ENCODE measurements at places on chromosomes 7 and 10.

DNA sequence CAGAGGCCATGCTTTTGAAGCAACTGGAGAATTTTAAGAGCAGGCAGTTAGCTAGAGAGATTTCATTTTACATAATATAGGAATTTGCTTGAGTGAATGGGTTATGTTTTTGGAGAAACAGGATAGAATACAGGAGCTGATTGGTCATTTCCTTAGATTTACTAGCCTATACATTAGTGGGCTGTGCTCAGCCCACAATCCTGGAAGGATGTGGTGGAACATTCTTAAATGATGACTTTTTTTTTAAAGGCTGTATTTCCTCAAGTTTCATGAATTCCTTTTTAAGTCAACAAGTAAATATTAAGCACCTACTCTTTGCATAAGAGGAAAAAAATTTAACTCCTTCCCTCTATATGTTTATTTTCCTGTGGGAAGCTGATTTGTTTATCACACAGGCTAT lies 314.4 kb upstream of the BMPER start:
- DNase-seq: no peak

GRCh38 chr7:25565949-25566348 lies 337.7 kb upstream of the NPVF start:
- no peak for DNase-seq

DNA sequence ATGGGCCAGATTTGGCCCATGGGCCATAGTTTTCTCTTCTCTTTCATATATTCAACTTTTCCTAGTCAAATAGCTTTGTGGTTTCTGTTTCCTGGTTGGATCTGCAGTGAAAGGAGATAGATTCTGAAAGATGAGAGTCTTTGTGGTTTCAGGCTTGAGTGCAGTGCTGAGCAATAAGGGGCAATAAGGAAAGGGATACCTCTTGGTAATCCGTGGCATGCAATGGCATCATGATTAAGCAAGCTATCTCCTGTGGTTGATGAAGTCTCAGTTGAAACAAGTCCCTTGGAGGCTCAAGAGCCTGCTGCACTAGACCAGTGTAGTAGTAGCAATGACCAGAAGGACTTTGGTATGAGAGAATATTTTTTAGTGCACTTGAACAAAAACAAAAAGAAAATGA lies 187.7 kb upstream of the CNTNAP2 start:
- no peak for DNase-seq

- DNase-seq: no peak
Measured at GRCh38 chr10:42836771-42837468, 54.3 kb downstream of the BMS1 start.

GRCh38 chr7:111470998-111471397 lies 91.3 kb downstream of the IMMP2L start:
- DNase-seq: no peak

DNA sequence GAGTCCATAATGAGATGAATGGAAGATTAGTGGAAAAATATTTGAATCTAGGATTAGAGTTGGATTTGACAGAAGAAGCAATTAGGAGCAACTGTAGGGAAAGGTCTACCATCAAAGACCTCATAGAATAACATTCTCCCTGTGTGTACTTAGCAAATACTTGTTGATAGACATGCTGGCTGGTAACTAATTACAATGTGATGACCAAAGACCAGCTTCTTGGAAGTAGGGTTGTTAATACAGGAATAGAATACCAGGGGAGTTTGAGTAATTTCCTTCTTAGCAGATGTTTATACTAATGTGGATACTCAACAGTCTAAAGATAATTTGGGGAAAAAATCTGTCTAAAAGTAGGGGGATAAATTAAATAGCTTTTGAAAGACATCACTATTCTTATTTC lies 357.5 kb upstream of the BMPER start:
- no peak for DNase-seq

GRCh38 chr7:1933066-1933750 lies 263.1 kb downstream of the ELFN1 start:
- no peak for DNase-seq

DNA sequence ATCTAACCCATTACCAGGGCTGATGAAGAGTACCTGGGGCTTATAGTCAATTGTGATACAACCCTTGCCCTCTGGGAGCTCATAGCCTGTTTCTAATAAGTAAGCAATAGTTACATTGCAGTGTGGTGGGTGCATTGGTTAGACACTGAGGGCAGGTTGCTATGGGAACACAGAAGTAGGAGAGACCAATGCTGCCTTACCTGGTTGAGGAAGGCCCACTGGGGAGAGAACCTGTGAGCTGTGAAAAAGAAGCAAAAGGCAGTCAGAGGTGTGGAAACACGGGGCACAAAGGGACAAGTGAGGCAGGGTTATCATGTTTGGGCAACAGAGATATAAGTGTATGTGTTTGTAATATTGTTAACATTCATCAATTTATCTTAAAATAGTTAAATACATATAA lies 51.9 kb downstream of the WDFY4 start:
- DNase-seq: no peak

DNA sequence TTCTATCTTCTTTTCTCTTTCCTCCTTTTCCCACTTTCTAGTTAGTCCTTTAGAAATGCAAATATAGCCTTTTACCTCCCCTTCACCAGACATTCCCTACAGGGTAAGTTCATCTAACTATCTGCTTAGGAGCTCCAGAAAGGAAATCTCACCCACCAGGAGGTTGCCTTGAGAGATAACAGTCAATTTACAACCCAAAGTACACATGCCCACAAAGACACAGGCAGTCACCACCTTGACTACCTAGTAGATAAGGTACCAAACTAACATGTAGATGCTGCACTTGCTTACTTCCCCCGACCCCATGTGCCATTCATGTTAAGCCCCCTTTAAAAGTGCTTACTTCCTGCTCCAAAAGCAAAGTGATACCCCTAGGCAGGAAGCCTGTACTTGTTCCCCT lies 12.8 kb upstream of the CREB3L2 start:
- DNase-seq: no peak

DNA sequence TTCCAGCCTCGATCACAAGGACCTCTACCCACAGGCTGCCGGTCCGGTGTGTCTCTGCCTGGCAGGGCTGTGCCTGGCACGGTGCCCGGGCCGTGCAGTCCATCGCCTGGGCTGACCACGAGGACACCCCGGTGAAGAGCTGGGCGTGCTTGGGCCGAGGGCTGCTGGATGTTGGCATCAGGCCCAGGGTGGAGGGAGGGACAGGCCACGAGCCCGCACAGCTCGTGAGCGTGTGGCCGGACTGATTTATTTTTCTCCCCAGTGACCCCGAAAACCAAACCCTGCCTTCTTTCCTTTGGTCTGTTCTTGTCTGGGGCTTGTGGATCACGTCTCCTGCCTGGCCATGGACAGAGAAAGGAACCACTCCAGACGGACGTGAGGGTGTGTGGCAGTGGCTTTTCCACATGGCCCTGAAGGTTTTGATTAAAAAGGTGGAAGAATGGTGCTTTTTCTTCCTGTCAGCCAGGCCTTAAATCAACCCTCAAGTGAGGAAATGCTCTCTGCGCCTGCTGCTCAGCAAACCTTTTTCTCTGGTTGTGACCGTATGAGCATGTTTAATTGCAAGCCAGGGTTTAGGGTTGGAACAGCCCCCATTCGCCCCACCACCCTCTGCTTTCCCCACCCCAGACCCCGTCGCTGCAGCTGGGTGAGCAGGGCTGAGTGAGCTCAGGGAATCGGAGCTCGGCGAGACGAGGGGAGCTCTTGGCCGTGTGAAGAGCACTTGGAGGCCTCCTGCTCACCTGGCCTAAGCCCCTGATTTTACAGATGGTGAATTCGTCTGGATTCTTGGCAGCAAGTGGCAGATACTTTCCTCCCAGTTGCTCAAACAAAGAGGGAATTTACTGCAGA lies 130.1 kb downstream of the RGS10 start:
- no peak for DNase-seq

DNA sequence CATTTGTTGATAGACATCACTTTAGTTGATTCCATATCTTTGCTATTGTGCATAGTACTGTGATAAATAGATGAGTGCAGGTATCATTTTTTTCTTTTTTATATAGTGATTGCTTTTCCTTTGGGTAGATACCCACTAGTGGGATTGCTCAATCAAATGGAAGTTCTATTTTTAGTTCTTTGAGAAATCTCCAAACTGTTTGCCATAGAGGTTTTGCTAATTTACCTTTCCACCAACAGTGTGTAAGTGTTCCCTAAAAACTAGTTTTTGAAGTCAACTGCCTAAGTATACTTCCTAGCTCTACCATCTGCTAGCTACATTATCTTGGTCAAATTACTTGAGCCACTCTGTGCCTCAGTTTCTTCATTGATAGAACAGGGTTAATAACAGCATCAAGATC lies 31.5 kb upstream of the RSBN1L start:
- no peak for DNase-seq

DNA sequence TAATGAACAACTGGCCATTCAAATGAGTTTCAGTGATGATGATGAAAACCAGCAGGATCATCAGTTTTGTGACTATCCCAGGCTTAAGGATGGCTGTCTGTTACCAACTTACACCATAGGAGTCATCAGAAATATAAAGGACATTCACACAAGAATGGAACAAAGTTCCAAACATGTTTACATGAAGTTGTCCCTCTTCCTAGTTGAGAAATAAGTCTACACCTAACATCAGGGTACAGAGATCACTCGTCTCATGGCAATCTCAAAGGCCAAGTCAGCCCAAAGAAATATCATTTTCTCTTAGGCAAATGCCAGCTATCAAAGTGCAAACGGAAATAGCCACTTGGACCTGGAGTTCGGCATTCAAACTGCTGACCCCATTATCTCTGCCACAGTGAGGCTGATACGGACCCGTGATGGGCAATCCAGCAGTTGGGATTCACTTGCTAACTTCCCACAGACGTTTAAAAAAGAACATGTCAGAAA lies 53.0 kb downstream of the CREB3L2 start:
- DNase-seq: no peak

DNA sequence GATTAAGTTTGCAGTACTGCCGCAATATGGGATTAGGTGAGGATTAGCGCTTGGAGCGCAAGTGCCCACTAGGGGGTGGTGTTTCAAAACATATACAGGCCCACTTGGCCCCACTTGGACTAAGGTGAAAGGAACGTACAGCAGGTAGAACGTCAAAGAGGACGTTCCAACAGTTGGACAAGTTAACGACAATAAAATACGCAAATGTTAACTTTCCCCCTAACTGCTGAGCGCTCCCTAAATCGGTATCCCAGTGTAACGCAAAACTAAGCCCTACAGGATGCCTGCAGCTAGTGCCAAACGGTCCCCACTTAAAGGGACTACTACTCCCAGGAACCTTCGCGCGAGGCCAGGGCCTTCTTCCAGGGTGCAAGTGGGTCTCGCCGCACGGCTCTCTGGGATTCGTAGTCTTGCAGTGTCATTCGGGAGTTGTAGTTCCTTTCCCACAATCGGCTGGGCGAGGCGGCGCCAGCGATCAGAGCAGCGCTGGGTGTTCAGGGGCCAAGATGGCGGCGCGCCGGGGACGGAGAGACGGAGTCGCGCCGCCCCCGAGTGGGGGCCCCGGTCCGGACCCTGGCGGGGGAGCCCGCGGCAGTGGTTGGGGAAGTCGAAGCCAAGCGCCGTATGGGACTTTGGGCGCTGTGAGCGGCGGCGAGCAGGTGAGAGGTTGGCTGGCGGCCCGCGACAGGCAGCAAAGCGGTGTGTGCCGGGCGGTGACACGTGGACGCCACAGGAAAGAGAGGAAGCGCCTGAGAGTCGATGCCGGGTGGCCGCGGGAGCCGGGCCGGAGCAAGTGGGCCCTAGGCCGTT lies at the start of gene PPRC1:
PPRC1 (plus strand) TSS at position 478 of the 810 bp plus-strand sequence; CDS start at position 507, 29 bp downstream.
- peak; percentile 89 for DNase-seq

- DNase-seq: no peak
Measured at GRCh38 chr7:3559278-3559677, 258.2 kb downstream of the SDK1 start.

DNA sequence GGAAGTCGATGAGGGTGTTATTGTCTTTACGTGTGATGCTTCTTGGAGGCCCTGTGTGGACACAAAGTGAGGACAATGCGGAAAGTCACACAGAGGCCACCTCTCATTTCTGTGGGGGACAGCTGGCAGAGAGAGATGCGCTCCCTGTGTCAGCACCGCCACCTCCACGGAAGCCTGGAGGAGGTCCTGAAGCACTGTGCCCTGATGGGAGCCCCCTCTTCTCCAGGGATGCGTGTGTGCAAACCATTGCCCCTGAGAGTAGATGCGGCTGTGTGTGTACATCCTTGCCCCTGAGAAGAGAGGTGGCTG lies 2.0 kb downstream of the PTPRE start:
- DNase-seq: no peak

All from stimulated activated CD8-positive, alpha-beta memory T cell treated with anti-CD3 and anti-CD28 coated beads, Interleukin-4, amount 100 ng/mL, for 4 hours (primary cell).